ENCODE measurements at places on chromosomes 6 and 20.
A peak's percentile ranks its signal among the peaks of the same experiment; 100 is the strongest.

- no peak for DNase-seq
These were observed 33.4 kb upstream of the PRIM2 start for GRCh38 chr6:57283911-57284455.

- DNase-seq = no peak
These were observed 341.7 kb downstream of the PRL start for GRCh38 chr6:21955053-21955595.

GRCh38 chr6:148599967-148600426 lies 146.8 kb upstream of the UST start:
- DNase-seq = no peak

DNA sequence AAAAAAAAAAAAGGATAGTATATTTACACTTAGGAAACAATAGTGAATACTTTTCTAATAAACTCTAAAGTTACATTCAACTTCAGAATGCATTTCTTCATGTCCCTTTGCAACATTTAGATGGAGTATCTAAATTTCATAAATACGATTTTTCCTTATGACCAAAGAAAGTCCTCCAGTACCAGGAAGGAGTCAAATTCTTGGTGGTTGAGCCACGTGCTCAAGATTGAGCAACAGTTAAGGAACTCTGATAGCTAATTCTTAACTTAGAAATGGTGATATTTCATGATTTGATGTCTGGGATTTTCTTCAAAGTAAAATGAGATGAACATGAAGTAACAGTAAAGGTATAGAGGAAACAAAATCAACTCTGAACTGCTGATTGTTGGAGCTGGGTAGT lies 92.7 kb downstream of the SASH1 start:
- no peak for DNase-seq

GRCh38 chr20:54368570-54368969 lies 106.8 kb upstream of the DOK5 start:
- DNase-seq = no peak

DNA sequence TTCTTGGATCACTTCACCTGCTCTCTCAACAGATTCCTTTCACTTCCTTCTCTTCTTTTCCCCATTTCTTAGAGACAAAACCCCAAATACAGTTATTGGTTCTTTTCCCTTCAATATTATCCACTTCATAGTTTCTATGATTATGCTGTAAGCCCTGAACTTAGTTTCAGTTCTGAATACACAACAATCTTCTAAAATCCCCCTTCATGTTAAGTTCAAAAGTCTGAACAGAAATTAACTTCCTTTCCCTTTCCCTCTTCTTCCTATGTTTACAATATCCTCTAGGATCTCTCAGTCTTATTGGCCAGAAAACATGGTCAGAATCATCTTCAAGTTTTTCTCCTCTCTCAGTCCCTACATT lies 57.7 kb downstream of the OGFRL1 start:
- DNase-seq = no peak

- DNase-seq = no peak
These were observed 10.7 kb downstream of the PKIB start for GRCh38 chr6:122620902-122621301.

DNA sequence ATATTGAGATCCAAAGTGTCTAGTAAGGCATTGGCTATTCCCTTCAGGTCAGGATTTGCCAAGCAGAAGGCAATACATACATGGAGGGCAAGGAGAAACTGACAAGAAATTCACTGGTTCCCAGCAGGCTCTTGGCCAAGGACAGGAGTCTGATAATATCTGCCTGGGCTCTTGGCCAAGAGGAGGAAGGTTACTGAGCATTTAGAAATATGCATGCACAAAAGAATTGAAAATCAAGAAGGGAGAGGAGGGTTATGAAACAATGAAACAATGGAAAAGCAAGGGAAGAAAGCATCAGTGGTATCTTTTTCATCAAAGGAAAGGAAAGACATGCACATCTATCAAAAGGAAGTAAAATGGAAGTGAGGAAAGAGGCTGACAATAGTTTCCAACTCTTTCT lies 42.4 kb downstream of the ARHGAP18 start:
- DNase-seq = no peak

- DNase-seq = no peak
These were observed 1.4 kb downstream of the NCOA7 start for GRCh38 chr6:125792172-125792571.

DNA sequence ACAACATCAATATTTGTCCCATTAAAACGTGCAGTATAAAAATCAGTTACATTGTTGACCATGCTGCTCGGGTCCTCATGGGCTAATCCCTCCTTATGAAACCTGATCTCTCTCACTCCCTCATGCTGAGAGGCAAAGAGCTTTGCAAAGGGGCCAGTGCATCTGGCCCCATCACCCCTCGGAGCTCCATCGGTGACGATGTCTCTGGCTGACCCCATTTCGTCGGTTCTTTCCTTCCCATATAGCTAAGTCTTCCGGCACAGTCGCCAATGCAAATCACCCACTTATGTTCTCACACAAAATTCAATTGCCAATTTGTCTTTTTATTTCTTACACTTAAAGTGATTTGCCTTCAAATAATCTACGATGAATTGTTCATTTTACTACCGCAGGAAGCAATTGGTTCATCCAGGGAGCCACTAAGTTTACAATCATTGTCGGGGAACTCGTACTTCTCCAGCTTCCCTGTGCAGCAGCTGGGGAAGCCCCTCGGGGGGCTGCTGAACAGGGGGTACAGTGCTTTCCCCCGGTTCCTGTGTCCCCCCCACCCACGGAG lies 199.8 kb upstream of the CDH4 start:
- no peak for DNase-seq

DNA sequence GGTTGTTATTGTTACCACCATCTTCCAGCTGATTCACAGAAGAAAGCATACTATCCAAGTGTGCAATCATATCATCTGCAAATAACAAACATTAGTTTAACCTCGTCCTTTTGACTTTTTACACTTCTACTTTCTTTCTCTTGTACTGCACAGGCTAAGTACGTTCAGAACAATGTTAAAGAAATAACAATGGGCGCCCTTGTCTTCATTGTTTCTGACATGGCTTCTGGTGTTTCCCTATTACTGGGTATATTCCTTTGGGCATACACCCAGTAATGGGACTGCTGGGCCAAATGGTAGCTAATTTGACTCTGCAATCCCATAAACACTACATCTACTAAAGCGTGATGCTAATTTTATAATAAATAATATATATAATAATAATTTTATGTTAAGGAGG lies 146.7 kb downstream of the GJA10 start:
- DNase-seq = no peak

GRCh38 chr6:163200289-163200688 lies 214.2 kb upstream of the QKI start:
- no peak for DNase-seq

- no peak for DNase-seq
These were observed 38.7 kb downstream of the TTI1 start for GRCh38 chr20:37994512-37994911.

DNA sequence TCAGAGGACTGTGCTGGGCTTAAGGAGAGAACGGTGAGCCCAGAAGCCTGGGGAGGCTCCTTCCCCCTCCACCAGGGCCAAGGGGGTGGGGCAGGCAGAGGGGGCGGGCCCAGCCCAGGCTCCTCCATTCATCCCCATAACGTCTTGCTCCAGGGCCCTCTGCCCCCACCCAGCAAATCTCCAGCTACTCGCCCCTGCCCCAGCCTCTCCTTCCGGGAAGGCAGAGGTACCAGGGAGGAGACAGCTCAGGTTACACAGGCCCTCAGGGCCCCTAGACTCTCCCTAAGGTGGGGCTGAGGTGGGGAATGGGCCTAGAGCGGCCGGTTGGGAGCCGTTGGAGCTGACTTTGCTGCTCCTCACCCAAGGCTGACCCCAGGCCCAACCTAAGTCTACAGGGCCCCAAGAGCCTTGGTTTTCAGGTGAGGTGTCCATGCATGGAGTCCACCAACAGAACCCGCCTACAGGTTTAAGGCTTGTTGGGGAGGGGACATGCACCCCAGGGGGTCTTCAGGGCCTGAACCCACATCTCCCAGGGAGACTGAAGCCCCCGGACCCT lies 1.2 kb downstream of the LAMA5 start:
- no peak for DNase-seq

- peak; percentile 33 for DNase-seq
These were observed 707 bp downstream of the MAN1A1 start for GRCh38 chr6:119348748-119349360.

GRCh38 chr6:140281236-140281635 lies 906.8 kb upstream of the CITED2 start:
- no peak for DNase-seq

DNA sequence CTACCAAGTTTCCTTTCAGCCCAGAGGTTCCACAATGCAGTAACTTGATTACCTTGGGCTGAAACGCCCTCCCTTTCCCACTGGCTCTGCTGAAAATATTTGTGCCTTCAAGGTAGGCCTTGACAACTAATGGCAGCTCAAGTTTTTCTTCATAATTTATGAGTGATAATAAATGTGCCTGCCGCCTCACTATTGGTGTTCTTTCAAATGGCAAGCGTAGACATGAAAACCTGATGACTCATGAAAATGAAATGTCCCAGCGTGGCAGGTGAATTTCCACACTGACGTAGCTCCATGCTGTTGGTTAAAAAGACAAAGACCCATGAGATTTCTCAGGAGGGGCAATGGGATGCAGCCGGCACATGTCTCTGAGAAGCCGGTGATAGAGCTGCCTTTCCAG lies 107.2 kb upstream of the GGTLC1 start:
- DNase-seq = no peak

GRCh38 chr6:146357578-146358430 lies 185.8 kb upstream of the RAB32 start:
- DNase-seq = no peak

GRCh38 chr20:60266177-60266823 lies 308.1 kb downstream of the CDH26 start:
- peak; percentile 9 for DNase-seq

GRCh38 chr6:127291495-127291894 lies 24.8 kb downstream of the RNF146 start:
- DNase-seq = no peak

DNA sequence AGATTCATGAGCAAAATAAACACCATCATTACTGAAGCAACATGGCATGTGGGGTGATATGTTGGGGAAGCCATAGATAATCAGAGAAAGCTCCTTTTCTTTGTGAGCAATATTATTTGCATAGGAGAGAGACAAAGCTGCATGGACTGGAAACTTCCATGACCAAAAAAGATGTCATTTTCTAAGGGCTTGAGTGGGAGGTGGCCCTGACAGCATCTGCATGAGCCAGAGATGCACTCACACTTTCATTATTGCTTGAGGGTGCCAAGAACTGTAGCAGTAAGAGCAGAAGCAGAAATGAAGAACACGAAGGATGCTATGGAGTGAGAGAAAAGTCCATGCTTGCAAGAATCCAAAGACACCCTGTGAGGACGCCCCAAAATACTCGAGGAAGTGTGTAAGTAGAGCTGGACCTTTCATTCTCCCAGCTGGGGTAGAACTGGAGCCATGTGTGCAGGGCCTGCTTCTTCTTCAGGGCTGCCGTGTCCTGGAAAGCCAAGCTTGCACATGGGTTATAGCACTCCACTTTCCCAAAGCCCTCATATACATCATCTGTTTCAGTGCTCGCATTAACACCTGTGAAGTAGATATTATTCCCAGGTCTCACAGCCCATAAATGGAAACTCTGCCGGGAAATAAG lies 851.2 kb downstream of the DHX35 start:
- no peak for DNase-seq

GRCh38 chr6:43768983-43769525 lies 957 bp upstream of the VEGFA start:
- no peak for DNase-seq

DNA sequence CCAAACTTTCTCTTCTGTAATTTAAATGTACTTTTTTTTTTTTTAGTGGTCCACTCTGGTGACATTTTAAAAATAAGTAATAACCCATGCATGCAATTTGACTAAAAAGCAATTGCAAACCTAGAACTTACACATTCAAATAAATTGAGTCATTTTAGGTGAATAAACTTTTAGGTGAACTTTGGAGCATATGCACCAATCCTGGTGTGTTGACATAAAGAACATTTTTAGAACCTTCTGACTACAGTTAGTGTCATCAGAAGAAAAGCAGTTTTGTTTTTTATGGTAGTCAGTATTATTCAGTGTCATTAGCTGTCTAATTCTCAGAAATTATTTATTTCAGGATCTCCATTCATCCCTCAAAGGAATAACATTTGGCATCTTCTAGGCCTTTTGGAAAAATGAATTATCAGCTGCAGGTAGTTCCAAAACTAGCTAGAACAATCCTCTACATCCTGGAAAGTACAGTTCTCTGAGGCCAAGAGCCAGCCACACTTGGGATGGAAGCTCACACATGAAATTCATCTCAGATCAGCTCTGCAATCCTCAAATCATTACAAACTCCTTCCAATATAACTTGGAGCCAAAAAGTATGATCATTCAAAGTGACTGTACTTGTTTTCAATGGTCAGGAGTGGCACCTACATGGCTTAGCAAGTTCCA lies 38.5 kb upstream of the SIM1 start:
- DNase-seq = no peak

GRCh38 chr6:37051138-37052026 lies 45.9 kb downstream of the FGD2 start:
- DNase-seq = peak; percentile 81

- no peak for DNase-seq
These were observed 1278.0 kb upstream of the MAP3K7 start for GRCh38 chr6:91864911-91865310.

DNA sequence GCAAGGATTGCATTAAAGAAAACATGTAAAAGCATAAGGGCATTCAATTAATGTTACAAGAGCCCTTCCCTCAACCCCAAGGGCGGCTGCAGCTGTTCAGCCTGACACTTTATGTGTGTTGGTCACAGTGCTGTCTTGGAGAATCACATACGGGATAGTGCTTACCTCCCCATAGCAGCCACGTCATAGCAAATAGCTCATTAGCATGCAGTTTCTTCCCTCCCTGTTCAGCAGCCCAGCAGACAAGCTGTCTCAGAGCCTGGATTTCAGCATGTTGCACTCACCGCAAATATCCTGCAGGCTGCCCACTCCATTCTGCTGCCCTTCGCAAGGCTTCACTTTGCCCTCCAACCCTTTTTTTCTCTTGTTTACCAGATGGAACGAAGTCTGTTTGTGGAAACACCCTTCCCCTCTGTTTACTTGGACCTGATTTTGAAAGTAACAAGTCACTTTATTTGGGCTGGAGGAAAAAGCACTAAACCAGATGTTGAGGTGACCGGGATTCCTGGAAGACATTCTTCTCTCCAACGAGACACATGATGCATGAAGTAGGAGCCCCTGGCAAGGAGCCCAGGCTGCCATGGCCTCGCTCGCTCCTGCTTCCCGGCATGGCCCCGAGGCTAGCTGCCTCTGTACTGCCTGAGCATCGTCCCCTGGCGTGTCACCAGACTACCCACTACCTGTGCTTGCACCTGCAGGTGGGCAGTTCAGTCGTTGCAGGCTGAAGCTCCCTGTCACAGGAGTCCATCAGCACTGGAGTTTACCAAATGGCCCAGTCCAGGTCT lies 151.6 kb upstream of the GMDS start:
- DNase-seq = no peak

Data from T-cell (primary cell).